Right forelimb (tissue), 1 donor: ENCODE measurements at places on chromosomes 12 and 14.

- peak; percentile 64 for DNase-seq
Measured at GRCh38 chr14:23056145-23056955, 970 bp downstream of the CDH24 start.

DNA sequence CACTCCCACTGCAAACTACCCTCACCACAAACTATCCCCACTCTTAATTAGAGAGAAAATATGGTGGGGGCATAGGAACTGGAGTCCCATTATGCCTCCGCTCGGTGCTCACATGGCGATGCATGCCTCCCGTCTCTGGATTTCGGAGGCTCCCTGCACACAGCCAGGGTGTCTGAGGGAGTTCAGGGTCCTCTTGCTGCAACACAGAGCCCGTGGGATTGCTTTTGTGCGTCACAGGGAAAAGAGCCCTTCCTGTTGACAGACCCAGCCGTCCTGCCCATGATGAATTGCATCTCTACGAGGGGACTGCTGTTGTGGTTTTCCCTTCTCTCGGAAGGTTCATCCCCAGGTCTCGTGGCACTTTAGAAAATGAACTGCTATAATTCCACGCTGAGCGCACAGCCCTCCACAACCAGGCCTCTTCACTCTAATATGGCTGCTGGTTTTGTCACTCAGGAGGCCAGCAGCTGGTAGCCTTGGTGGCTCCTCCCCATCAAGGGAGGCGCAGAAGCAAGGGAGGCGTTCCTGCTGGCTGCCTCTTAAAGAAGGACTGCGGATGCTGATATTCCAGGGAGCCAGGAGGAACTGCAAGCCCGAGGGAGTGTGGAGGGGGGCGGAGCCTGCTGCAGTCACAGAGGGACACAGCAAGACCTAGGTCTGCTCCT lies 158.0 kb downstream of the KCNA5 start:
- no peak for DNase-seq

GRCh38 chr14:68262567-68262966 lies 443.0 kb downstream of the RAD51B start:
- no peak for DNase-seq

- no peak for DNase-seq
Measured at GRCh38 chr14:77338302-77338701, 17.5 kb downstream of the GSTZ1 start.

DNA sequence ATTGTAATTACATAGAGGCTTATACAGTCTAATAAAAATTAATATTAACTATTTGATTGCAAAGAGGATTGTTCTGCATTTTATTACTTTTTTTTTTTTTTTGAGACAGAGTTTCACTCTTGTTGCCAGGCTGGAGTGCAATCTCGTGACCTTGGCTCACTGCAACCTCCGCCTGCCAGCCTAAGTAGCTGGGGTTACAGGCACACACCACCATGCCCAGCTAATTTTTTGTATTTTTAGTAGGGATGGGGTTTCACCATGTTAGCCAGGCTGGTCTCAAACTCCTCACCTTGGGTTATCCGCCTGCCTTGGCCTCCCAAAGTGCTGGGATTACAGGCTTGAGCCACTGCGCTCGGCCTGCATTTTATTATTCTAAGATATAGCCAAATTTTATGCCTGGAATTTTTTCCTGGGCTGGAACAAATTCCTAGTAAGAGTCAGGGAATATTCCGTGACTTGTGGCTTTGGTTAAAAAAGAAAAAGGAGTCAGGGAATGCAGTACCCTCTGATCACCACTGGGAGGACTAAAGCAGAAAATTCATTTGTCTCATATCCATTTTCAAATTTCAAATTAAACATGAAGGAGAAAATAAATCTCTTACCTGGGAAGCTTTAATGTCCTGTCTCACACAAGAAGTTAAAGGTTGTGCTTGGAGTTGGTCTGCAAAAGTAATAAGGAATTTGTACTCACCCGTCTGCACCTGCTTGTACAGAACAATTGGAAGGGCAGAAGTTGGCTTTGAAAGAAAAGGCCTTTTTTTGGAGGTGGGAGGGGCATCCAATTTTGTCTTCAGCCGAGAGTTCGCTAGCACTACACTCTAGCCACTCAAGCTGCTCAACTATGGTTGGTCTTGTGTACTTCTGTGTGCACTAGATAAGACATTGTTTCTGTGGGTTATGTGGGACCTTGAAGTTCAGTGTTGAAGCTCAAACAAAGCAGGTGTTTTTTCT lies 8.7 kb downstream of the MARK3 start:
- DNase-seq: no peak

DNA sequence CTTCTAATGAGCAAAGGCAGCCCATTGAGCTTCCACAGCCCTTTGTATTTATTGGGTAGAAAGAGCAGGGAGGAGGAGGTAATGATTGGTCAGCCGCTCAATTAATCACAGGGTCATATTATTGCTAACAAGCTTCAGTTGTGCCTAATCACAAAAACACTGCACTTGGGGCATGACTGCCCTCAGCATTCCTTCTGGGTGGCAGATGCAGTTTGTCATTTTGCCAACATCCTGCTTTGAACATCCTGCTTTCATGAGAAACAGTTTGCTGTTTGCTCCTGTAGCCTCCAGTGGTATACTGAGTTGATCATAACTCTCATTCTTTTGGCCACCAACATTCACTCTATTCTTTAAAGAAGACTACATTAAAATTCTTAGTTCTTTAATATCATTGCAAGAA lies 462.9 kb upstream of the MIS18BP1 start:
- no peak for DNase-seq

GRCh38 chr12:48813465-48814261 lies 4.6 kb upstream of the CACNB3 start:
- no peak for DNase-seq
